Left cardiac atrium (tissue), 4 donors: ENCODE measurements at places on chromosomes 3 and 15. TPM values are rescaled to one million over a fixed set of nuclear protein-coding genes. Genes with fewer than 3 reads are reported as not detected.
A peak's percentile ranks its signal among the peaks of the same experiment; 100 is the strongest.

GRCh38 chr3:69878254-69878653 lies 121.3 kb upstream of the SAMMSON start:
- DNase-seq, result no peak

Gene PTH1R
- 10.0 TPM for total RNA-seq

DNA sequence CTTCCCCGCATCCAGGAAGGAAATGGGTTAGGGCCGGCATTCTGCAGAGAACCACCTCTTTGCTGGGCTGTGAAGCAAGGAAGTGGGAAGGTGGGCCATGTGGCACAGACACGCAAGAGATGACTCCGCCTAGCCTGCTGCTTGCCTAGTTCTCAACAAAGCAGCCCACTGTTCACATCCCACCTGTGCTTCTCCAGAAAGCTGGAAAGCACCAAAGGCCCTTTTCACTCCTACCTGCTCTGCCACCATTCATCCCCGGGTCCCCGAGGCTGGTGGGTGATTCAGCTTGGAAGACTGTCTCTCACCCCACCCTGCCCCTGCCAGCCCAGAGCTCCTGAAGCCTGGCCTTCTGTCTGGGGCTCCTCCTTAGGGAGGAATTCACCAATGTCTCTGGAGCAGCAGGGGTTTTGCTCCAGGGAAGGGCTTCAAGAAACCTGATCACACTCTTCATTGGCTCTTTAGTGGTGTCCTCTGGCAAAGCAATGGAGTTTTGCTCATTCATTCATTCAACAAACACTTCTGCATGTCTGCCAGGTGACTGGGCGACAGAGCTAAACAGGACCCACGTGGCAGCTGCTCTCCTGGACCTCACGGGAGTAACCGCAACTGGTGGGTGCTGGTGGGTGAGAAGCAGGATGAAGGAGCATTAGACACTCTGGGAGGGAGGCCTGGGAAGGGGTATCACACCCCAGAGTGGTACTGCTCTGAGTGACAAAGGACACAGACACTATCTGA lies 145.4 kb upstream of the TLE3 start:
- DNase-seq, result no peak

Gene REC114
- total RNA-seq, result not detected

Gene CHRNA7
- 1.5 TPM for total RNA-seq

- DNase-seq, result no peak
Observed at GRCh38 chr3:108489776-108490175, 20.6 kb downstream of the MYH15 start.

DNA sequence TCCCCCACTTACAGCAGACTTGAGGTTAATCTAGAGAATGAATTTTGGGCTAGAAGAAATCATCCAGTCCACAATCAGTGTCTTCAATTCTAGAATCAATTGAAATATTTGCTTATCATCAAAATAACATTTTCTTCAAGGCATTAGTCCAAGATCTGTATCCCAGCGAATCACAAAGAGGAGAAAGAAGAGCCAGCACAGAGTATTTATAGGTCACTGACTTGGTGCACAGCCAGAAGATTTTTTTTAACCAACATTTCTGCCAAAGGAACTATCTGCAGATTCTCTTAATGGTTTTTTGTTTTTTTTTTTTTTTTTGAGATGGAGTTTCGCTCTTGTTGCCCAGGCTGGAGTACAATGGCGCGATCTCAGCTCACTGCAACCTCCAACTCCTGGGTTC lies 178.2 kb downstream of the TNIK start:
- no peak for DNase-seq

DNA sequence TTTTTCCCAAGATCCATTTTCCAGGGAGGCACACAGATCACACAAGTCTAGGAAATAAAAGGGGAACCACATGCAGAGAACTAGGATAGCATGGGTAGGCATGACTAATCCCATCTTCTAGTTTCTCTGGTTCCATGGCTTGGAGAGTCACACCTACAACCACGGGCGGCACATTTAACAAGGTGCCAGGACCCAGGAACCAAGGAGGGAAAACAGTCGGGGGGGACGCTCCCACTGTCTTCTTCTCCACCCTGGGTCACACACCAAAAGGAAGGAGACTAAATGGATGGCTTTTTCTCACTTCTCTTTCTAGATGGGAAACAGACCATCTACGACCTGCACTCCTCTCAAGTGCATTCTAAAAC lies 4.6 kb upstream of the SMCO1 start:
- no peak for DNase-seq

GRCh38 chr15:101556273-101556672 lies 66.8 kb upstream of the PCSK6 start:
- no peak for DNase-seq

Gene SLC12A8
- total RNA-seq, result 0.92 TPM

- no peak for DNase-seq
Observed at GRCh38 chr3:16409032-16409431, 104.5 kb downstream of the RFTN1 start.

- DNase-seq, result peak; percentile 59
Observed at GRCh38 chr3:53195602-53196574, 34.9 kb downstream of the PRKCD start.

Gene TMIE
- 0.91 TPM for total RNA-seq

GRCh38 chr3:119309591-119309990 lies 15.4 kb downstream of the ARHGAP31 start:
- DNase-seq, result no peak

GRCh38 chr3:180802837-180803236 lies 109.6 kb upstream of the FXR1 start:
- no peak for DNase-seq

DNA sequence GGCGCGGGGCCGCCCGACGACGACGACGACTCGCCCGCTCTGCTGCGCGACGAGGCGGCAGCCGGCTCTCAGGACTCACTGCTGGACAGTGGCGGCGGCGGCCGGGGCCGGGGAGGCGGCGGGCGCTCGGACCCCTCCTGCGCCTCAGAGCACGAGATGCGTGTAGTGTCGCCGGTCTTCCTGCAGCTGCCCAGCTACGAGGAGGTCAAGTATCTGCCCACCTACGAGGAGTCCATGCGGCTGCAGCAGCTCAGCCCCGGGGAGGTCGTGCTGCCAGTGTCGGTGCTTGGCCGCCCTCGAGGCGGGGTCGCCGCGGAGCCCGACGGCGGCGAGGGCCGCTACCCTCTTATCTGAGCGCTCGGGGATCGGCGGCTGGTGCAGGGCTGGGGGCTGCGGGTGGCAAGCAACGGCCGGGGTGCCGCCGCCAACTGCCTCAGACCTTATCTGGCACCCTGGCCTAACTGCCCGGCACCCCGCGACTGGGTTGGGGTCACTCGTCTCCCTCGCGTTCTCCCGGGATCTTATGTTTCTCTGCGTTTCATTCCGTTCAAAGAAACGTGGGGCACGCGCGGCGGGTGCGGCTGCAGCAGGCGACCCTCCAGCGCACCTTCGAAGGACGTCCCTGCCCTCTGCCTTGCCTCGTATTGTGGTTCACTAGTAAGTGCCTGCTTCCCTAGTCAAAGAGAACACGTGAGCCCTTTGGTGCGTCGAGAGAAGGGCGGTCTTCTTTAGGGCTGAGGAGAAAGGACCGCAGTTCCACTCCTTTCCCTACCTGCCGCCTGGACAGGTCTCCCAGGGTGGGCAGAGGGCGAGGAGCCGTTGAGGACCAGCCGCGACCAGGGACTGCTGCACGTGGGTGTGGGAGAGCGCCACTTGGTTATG lies 1.0 kb downstream of the C3orf80 start:
- DNase-seq, result peak; percentile 24

- no peak for DNase-seq
Observed at GRCh38 chr3:11522953-11523571, 120.7 kb downstream of the VGLL4 start.

Gene EOGT
- 58.9 TPM for total RNA-seq

GRCh38 chr3:63864965-63865327 lies 1.3 kb downstream of the ATXN7 start:
- no peak for DNase-seq

Gene GOLGA6D
- not detected for total RNA-seq

DNA sequence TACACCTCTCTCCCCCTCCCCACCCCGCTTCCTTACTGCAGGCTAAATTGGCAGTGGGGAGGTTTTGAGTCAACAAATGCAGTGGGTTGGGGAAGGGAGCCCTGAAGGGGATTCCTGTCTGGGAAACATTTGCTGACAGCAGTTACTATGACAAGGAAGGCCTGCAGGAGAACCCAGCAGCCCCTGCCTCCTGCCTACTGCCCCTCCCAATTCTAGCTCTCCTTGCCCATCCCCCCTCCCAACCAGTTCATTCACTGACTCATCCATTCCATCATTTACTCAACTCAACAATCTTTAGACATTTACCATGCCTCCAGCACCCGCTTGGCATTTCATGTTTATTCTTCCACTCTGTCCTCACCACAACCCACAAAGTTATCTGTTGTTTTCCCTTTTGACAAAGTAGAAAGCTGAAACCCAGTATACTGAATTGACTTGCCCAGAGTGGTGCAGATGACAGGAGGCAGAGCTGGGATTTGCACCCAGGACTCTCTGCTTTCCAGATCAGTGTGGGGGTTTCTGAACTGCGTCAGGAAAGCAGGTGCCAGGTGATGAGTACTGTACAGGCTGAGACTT lies 75.0 kb downstream of the MAGEF1 start:
- no peak for DNase-seq

GRCh38 chr3:110293660-110294059 lies 778.0 kb upstream of the NECTIN3 start:
- DNase-seq, result no peak

DNA sequence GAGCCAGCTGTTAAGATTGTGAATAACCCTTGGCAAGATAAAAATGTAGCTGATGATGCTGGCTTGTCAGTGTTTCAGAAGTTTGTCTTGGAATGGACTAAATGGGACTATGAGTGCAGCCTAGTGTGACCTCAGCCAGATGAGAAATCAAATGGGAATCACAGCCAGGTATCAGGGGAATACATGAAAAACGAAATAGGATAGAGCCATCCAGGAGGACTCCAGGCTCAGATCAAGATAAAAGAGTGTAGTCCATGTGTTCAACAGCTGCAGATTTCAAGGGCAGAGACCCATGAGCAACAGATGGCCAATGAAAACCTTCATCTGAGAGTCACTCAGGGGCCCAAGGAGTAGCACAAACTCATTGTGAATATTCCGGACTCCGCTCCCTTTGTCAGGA lies 1080.9 kb upstream of the CADM2 start:
- DNase-seq, result no peak

- no peak for DNase-seq
Observed at GRCh38 chr3:67640023-67640660, 14.3 kb downstream of the SUCLG2 start.

DNA sequence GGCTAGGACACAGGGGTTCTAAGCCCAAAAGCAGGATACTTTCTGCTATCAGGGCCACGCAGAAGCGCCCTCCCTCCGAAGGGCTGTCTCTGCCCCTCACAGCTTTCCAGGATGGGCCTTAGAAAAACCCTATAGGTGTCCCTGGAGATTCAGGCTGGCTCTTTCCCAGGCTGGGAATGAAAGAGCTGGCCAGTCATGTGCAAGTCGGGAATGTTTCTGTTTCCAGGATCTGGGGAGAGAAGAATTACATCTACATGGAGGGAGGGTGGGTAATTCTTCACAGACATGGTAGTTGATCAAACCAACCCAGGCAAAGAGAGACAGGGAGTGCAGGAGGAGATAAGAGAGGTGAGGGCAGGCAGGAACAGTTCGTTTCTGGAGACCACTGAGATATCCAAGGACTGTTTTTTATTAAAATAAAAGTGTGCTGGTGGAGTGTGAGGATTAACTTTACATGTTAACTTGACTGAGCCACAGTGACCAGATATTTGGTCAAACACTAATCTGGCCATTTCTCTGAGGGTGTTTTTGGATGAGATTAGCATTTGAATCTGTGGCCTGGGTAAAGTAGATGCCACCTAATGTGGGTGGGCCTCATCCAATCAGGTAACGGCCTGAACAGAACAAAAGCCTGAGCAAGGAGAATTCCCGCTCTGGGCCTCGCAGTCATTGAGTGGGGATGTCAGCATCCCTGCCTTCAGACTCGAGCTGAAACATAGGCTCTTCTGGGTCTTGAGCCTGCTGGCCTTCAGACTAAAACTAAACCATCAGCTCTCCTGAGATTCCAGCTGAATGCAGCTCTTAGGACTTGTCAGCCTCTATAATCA lies 15.3 kb downstream of the NUP210 start:
- DNase-seq, result no peak

DNA sequence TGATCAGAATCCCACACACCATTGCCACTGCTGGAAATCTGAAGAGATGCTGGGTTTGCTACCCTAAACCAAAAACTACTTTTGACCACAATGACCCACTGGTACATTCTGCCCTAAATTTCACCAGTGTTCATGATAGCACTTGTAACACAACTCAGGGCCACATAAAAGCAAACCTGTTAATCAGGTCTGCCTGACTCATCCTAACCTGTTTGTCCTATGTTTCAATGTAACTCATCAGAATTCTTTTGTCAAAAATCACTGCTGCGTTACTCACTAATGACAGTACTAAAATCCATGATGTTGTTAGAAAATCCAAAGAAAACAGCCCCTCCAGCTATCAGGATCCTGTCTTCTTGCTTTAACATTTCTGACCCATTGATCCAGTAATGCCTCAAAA lies 55.6 kb upstream of the XCR1 start:
- no peak for DNase-seq
